ENCODE measurements at places on chromosomes 13 and 19. TPM values are rescaled to one million over a fixed set of nuclear protein-coding genes. Genes with fewer than 3 reads are reported as not detected.

GRCh38 chr13:98083936-98084335 is 59.0 kb upstream of the FARP1 start:
- DNase-seq, result no peak

GRCh38 chr13:39326469-39327171 is 276.4 kb downstream of the LHFPL6 start:
- no peak for DNase-seq

DNA sequence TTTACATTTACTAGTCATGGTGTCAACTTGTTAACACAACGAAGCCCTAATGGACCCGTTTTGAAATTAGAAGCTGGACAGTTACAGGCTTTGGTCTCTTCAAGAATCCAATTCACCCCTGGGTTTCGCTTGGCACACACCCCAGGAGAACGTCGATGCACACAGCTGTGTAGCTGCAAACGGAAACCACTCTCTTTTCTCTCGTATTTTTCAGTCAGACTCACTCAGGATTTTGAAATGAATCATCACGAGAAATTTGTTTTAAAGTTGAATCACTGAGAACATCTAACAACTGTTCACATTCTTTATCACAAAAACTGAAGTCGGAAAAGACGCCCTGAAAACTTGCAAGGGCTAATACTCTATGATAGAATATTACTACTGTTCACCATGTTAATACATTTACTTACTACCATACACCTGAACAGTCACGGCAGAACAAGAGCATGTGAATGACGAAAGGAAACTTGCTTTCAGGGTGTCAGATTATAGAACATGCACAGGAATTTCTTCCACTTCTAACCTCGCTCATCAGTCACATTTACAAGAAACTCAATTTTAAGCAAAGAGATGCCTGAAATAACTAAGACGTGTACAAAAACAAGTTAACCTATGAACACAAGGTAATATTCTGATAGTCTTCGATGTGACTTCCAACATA is 4.7 kb downstream of the PNMA8A start:
- no peak for DNase-seq

DNA sequence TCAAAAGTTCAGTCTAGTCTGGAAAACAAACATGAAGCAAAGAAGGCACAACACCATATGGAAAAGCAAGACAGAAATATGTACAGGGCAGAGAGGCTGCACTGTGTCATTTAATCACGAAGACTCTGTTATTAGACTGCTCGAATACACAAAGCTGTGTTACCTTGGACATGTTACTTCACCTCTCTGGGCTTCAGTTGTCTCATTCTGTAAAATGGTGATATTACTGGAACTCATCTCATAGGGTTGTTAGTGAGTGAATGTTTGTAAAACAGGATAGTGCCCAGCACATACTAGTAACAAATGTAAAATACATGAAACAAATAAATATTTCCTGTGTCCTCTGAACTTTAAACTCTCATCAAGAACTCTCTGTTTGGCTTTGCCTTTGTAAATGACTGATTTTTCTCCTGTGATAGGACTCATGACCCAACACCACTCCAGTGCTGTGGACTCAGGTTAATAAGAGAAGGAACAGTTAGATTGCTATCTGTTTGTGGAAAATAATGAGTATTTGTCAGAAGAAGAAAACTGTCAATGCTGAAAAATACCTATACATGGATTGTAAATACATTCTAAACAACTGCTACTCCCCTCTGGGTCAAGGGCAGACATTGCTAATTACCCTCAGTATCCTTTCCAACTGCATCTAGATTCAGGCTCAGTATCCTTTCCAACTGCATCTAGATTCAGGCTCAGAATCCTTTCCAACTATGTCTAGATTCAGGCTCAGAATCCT is 62.3 kb downstream of the ZIC5 start:
- no peak for DNase-seq

DNA sequence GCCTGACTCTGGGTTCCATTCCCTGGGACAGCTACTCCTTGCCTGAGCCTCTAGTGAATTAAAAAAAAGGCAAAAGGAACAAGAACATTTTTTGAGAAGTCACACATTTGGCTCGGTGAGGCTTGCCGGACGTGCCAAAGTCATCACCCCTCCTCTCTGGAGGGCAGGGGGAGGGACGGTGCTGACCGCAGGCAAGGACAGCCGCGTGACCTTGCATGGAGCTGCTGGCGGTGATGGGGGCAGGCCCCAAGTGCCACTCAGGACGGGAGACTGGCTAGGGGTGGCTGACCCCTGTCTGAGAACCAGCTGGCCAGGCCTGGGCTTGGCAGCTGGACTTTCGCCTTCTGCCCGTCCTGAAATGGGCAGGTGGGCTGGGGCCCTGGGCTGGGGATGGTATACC is 26.4 kb downstream of the MAP2K2 start:
- no peak for DNase-seq

DNA sequence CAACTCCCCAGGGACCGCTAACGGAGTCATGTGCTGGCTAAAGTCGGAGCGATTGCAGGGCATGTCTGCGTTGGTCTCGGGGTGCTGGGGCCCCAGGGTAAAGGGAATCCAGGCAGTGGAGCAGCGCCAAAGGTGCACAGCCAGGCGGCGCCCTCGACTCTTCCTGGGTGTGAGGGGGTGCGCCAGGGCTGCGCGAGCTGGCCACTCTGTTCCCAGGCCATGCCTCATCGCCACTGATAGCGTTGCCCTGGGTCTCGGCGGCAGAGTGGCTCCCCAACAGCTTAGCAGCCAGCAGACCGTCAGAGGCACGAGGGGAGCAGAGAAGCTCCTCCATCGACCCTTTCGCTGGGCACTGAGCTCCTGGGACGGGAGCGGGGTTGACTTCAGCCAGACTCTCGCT is 152.7 kb downstream of the B3GLCT start:
- no peak for DNase-seq

- no peak for DNase-seq
These were observed 124.7 kb downstream of the PCCA start for GRCh38 chr13:100213576-100213975.

DNA sequence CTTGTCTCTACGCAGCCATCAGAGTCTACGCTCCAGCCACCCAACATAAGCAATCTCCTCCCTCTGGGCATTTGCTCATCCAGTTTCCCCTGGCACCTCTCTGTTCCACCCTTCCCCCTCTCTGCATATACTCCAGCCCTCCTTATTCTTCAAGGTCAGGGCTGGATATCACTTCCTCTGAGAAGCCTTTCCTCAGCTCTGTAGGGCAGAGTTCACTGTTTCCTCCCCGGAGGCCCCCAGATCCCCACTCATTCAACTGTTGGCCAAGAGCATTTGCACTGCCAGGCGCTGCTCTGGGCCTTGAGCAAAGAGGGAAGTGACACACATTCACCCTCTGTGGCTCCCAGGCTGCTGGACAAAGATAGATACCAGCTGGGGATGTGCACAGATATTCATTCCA is 3.3 kb downstream of the FCGRT start:
- DNase-seq, result no peak

- DNase-seq, result no peak
These were observed 65.8 kb downstream of the MRPL57 start for GRCh38 chr13:21242236-21242635.

GRCh38 chr13:41678848-41679247 is 221.5 kb downstream of the RGCC start:
- no peak for DNase-seq

- DNase-seq, result no peak
These were observed 98.7 kb downstream of the FAM216B start for GRCh38 chr13:42880056-42880605.

Gene STAP2
- total RNA-seq, result 74.4 TPM

Gene CCNE1
- total RNA-seq, result 29.1 TPM

Gene CGB3
- not detected for total RNA-seq

Gene NPAS1
- not detected for total RNA-seq
